ENCODE measurements at places on chromosomes 6 and 20. TPM values are rescaled to one million over a fixed set of nuclear protein-coding genes. Genes with fewer than 3 reads are reported as not detected.

DCDC2 gene
- total RNA-seq, result not detected

IFNGR1 gene
- total RNA-seq, result 77.5 TPM

HUS1B gene
- total RNA-seq, result 3.4 TPM

WFDC2 gene
- total RNA-seq, result not detected

SLC16A10 gene
- 0.05 TPM for total RNA-seq

MC3R gene
- not detected for total RNA-seq

PDYN gene
- not detected for total RNA-seq

TRAPPC3L gene
- total RNA-seq, result not detected

ADGRF1 gene
- total RNA-seq, result not detected

PNRC1 gene
- total RNA-seq, result 970 TPM

ALDH8A1 gene
- total RNA-seq, result 0.75 TPM

CFB gene
- 0.45 TPM for total RNA-seq

MTHFD1L gene
- 4.3 TPM for total RNA-seq

ZSCAN12 gene
- 3.5 TPM for total RNA-seq

- no peak overlapping the region for H3K27ac ChIP-seq
- no peak overlapping the region for H3K4me3 ChIP-seq
- H3K36me3 ChIP-seq, result no peaks in the 10 kb centered on the region
- no peaks in the 10 kb centered on the region for H3K4me1 ChIP-seq
- DNase-seq, result no peak
- H3K27me3 ChIP-seq, result no peaks in the 10 kb centered on the region
Observed at GRCh38 chr6:80181352-80182081, 75.0 kb downstream of the BCKDHB start.

GRCh38 chr6:11848852-11849731, 70.5 kb upstream of the ADTRP start:
- no peaks in the 10 kb centered on the region for H3K4me1 ChIP-seq
- no peak for DNase-seq
- H3K27ac ChIP-seq, result no peak overlapping the region
- H3K27me3 ChIP-seq, result no peaks in the 10 kb centered on the region

- H3K4me3 ChIP-seq, result no peak overlapping the region
- H3K27ac ChIP-seq, result no peak overlapping the region
- DNase-seq, result no peak
- H3K4me1 ChIP-seq, result no peaks in the 10 kb centered on the region
Observed at GRCh38 chr6:57097596-57097995, 7.6 kb downstream of the ZNF451 start.

GRCh38 chr6:85678026-85678601, 35.4 kb upstream of the SYNCRIP start:
- H3K27ac ChIP-seq, result peak overlapping the region; percentile 82
- peaks cover 5% of the 10 kb centered on the region for H3K36me3 ChIP-seq
- no peak for DNase-seq
- peak overlapping the region; percentile 87 for H3K4me3 ChIP-seq
- no peaks in the 10 kb centered on the region for H3K27me3 ChIP-seq

DNA sequence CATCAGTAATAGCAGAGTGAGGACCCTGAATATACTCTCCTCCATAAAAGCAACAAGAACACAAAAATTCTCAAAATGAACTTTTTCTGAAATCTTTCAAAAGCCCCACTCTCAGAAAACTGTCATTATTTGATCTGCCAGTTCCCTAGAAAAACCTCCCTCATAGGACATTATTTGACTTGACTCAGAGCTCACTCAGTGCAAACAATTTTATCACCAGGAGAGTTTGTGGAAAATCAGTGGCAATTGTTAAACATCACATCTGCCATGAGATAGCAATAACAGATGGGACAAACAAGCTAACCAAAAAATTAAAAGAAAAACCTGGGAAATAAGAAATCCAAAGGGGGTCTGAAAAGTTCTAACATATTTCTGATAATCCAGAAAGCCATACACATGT, 100.0 kb downstream of the ATG5 start:
- H3K36me3 ChIP-seq, result peaks cover 2% of the 10 kb centered on the region
- no peak for DNase-seq
- no peak overlapping the region for H3K4me3 ChIP-seq

- no peak overlapping the region for H3K27ac ChIP-seq
- H3K27me3 ChIP-seq, result no peaks in the 10 kb centered on the region
- H3K36me3 ChIP-seq, result peaks cover 22% of the 10 kb centered on the region
- no peak overlapping the region for H3K4me3 ChIP-seq
- DNase-seq, result no peak
Observed at GRCh38 chr20:32319100-32319499, 39.0 kb upstream of the ASXL1 start.

DNA sequence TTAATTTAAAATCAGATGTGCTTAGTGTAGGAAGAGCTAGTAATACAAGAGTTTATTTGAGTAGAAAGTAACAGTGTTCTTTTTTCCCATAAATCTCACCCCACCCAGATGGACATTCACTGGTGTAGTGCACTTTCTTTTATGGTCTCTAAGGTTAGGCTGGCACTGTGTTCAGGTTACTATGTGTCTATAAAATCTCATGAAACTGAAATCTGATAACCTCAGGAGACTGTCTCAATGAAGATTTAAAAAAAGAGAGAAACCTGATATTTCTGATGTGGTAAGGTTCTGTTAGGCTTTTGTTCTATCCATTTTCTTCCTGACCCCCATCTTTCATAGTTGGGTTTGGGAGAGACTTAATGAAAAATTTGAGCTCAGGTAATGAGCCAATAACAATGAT, 101.2 kb upstream of the CLVS2 start:
- no peaks in the 10 kb centered on the region for H3K27me3 ChIP-seq
- H3K4me3 ChIP-seq, result no peak overlapping the region
- DNase-seq, result no peak
- no peak overlapping the region for H3K27ac ChIP-seq
- H3K36me3 ChIP-seq, result no peaks in the 10 kb centered on the region
- no peaks in the 10 kb centered on the region for H3K4me1 ChIP-seq

- no peak for DNase-seq
- H3K36me3 ChIP-seq, result no peaks in the 10 kb centered on the region
- H3K4me3 ChIP-seq, result no peak overlapping the region
- H3K27ac ChIP-seq, result no peak overlapping the region
- no peaks in the 10 kb centered on the region for H3K27me3 ChIP-seq
Observed at GRCh38 chr6:115885636-115886366, 174.9 kb downstream of the FRK start.

- peaks cover 60% of the 10 kb centered on the region for H3K36me3 ChIP-seq
- H3K27me3 ChIP-seq, result no peaks in the 10 kb centered on the region
- no peak overlapping the region for H3K4me3 ChIP-seq
- no peak overlapping the region for H3K27ac ChIP-seq
- no peaks in the 10 kb centered on the region for H3K4me1 ChIP-seq
Observed at GRCh38 chr20:3010985-3011723, 32.3 kb upstream of the GNRH2 start.

- no peak for DNase-seq
- H3K27me3 ChIP-seq, result no peaks in the 10 kb centered on the region
- H3K27ac ChIP-seq, result no peak overlapping the region
Observed at GRCh38 chr6:115602466-115602865, 458.2 kb downstream of the FRK start.

DNA sequence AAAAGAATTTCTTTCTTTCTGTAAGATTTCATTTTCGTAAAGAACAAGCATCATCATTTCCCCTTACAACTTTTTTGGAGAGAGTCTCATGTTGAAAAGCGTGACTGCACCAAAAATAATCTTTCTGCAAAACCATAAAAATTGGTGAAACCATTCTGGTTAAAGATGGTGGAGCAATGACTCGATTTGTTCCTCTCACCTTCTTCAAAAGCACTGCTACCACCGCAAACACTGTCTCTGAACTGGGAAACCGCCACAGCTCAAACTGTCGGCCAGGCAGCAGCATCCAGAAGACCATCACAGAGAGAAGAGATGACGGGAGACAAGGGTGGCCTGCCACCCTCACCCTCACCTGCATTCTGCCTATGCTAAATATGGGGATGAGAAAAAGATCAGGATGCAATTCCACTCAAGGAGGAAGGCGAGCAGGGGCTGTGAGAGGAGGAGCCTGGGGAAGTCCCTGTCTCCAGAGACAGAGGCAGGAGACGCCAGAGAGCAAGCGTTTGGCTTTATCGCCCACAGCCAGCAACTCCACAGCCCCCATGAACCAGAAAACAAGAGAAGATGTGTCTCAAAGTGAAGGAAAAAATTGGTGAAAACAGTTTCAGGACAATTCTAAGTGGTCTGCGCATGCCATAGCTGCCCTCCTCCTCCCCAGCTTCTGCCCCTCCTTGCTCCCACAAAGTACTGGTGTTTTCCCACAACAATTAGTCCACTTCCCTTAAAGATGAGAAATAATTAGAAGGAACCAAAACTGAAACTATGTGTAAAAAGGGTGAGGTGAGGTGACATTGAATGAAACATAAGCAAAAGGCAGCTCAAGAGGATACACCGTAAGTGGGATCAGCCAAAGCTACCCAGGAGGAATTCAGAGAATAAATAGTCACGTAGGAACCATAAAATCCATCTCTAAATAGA, 255.5 kb downstream of the KIF16B start:
- no peaks in the 10 kb centered on the region for H3K27me3 ChIP-seq
- H3K4me1 ChIP-seq, result peaks cover 6% of the 10 kb centered on the region
- H3K4me3 ChIP-seq, result no peak overlapping the region

- no peaks in the 10 kb centered on the region for H3K27me3 ChIP-seq
- DNase-seq, result no peak
- H3K36me3 ChIP-seq, result no peaks in the 10 kb centered on the region
- H3K4me3 ChIP-seq, result no peak overlapping the region
Observed at GRCh38 chr6:23414051-23414445, 712.0 kb upstream of the NRSN1 start.

DNA sequence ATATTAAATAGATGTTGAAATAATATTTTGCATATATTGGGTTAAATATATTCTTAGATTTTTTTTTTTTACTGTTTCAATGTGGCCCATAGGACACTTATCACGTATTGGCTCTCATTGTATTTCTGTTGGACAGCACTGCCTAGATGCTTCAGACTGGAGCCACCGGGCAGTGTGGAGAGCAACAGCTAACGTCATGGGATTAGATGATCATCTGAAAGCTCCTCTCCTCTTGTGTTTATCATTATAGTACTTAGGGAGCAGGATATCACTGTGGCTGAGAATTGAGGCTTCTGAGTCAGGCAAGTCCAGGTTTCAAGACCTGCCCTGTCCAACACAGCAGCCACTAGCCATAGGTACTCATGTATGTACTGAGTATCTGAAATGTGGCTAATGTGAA, 87.4 kb downstream of the ZHX3 start:
- no peak for DNase-seq
- peaks cover 4% of the 10 kb centered on the region for H3K4me1 ChIP-seq
- H3K4me3 ChIP-seq, result no peak overlapping the region
- H3K27me3 ChIP-seq, result no peaks in the 10 kb centered on the region
- H3K36me3 ChIP-seq, result no peaks in the 10 kb centered on the region

GRCh38 chr6:137417396-137417795, 76.8 kb downstream of the OLIG3 start:
- peaks cover 16% of the 10 kb centered on the region for H3K4me1 ChIP-seq
- H3K27me3 ChIP-seq, result no peaks in the 10 kb centered on the region
- no peaks in the 10 kb centered on the region for H3K36me3 ChIP-seq
- H3K4me3 ChIP-seq, result no peak overlapping the region
- no peak for DNase-seq

- no peak overlapping the region for H3K4me3 ChIP-seq
- H3K27me3 ChIP-seq, result no peaks in the 10 kb centered on the region
- no peak for DNase-seq
- no peak overlapping the region for H3K27ac ChIP-seq
- no peaks in the 10 kb centered on the region for H3K36me3 ChIP-seq
Observed at GRCh38 chr6:36715469-36715868, 17.8 kb downstream of the RAB44 start.

- no peak overlapping the region for H3K27ac ChIP-seq
- no peak for DNase-seq
- no peaks in the 10 kb centered on the region for H3K27me3 ChIP-seq
Observed at GRCh38 chr6:20732896-20733295, 198.6 kb downstream of the CDKAL1 start.

- peaks cover 93% of the 10 kb centered on the region for H3K4me1 ChIP-seq
- no peak overlapping the region for H3K4me3 ChIP-seq
- peak overlapping the region; percentile 84 for H3K27ac ChIP-seq
- H3K27me3 ChIP-seq, result no peaks in the 10 kb centered on the region
- H3K36me3 ChIP-seq, result peaks cover 35% of the 10 kb centered on the region
Observed at GRCh38 chr6:111737065-111737521, 131.4 kb upstream of the TRAF3IP2 start.

- no peaks in the 10 kb centered on the region for H3K4me1 ChIP-seq
- no peak overlapping the region for H3K27ac ChIP-seq
- H3K4me3 ChIP-seq, result no peak overlapping the region
- no peaks in the 10 kb centered on the region for H3K27me3 ChIP-seq
- DNase-seq, result no peak
Observed at GRCh38 chr6:133971861-133972260, 18.8 kb downstream of the TBPL1 start.

DNA sequence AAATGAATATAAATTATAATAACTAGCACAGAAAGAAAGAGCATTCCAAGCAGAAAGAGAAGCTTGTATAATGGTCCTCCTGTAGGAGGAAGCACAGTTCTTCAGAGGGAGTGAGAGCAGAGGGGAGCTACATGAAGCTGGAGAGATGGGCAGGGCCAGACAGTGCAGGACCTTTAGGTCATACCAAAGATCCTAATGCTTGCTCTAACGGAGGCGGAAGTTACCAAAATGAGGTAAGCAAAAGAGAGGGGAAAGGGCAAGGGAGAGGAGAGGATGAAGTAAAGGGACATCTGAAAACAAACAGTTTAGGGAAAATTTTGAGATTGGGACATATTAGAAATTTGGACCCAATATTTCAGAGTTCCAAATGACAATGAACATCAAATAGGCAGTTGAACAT, 50.2 kb downstream of the HBS1L start:
- no peak overlapping the region for H3K4me3 ChIP-seq
- no peaks in the 10 kb centered on the region for H3K4me1 ChIP-seq
- no peaks in the 10 kb centered on the region for H3K27me3 ChIP-seq
- no peak for DNase-seq
- H3K27ac ChIP-seq, result no peak overlapping the region

DNA sequence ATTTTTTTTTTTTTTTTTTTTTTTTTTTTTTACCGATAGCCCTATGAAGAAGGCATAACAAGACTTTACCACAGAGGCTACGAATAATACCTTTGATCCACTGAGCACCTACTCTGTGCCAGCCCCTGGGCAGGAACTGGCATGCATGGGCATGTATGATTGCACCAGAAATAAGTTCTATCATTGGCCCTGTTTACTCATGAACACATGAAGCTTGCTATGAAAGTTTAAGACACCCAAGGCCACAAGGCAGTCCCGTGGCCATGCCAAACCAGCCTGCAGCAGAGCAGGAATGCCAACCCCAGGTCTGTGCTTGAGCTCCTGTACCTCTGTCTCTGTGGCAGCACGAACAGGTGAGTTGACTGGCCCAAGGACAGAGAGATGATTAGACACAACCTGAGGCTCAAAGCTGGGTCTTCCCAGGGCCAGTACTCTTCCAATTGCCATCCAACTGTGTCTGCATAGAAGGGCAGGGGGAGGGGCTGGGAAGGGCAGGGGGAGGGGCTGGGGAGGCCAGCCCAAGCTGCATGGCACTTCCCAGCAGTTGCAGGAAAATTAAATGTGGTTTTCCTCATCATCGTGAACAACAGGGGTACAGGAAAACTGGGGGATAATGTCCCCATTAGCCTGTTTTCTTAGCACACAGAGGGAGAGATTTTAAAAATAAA, 63.5 kb downstream of the LRFN2 start:
- H3K27me3 ChIP-seq, result no peaks in the 10 kb centered on the region
- no peaks in the 10 kb centered on the region for H3K4me1 ChIP-seq
- DNase-seq, result no peak
- H3K36me3 ChIP-seq, result no peaks in the 10 kb centered on the region
